ENCODE measurements at places on chromosomes 6 and 20.

DNA sequence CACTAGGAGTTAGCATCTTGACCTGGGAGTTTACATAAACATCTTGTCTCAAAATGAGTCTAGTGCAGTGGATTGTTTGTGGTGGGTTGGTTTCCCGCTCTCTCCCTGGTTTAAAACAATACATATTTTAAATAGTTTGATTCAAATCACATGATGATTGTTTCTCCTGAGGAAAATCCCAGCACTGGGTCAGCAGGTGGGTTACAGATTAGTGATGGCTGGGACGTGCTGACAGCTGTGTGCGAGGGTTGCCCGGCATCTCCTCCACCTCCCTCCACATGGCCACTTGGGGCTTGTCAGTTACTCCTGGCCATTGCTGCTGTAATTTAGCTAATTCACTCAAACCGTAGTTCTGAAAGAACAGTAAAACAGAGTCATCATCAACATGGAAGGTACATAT, 306.4 kb upstream of the CITED2 start:
- no peak for DNase-seq

GRCh38 chr6:112298816-112299281, 44.5 kb upstream of the LAMA4 start:
- DNase-seq, result no peak

DNA sequence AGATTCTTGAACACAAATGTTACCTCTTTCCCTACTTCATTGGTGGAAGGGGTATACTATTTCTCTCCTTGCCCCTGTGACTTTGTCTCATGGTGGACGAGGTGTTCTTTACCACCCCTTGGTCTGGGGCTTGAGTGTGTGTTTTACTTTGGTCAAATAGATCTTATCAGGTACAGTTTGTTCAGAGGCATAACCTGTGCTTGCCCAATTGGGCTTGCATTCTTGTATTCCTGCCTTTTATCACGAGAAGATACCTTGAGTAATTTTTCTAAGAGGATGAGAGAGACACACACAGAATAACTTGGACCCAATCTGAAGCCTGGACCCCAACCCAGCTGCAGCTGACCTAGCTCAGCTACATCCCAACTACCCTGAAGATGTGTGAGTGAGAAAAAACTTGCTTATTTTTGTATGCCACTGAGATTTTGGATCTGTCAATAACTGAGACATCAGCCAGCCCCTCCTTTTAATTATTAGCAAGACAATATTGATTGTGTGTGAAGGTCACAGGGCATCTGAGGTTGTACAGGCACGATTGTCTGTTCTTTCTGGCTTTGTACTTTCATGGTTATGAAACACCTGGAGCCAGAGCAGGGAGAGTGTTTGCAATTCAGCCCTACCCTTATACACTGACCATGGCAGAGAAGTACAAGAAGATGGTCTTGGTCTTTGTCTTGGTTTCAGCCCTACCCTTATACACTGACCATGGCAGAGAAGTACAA, 204.7 kb upstream of the SLC35B3 start:
- no peak for DNase-seq

- peak; percentile 36 for DNase-seq
These were observed 259.1 kb downstream of the HDGFL1 start for GRCh38 chr6:22828179-22829062.

DNA sequence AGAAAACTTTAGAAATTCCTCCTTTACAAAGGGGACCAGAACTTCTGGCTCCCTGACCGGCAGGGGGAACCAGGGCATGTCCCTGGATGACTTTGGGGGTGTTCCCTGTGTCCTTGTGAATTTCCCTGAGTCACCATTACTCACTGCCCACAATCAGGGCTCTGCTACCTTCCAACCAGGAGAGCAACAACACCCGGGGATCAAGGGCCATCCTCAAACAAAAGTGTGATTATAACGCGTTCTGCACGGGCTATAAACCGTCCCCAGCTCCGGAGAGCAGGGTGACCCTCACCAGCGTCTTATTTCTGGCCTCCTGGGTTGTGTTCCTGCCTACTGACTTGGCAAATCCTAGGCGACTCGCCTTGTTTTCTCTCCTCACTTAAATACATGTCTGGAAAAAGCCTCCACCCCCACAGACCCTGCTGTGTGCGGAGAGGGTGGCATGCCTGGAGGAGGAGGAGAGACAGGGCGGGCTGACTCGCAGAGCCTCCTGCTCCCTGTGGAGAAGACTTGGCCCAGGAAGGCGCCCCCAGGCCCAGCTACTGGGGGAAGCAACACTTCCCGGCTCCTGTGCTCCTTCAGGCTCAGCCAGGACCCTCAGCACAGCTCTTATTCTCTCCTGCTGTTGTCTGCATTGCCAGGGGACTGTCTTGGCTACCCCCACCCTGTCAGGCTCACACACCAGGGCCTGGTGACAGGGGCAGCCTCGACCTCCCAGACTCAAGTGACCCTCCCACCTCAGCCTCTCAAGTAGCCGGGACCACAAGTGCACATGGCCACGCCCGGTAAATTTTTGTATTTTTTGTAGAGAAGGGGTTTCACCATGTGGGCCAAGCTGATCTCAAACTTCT, 54.1 kb downstream of the FGD2 start:
- peak; percentile 75 for DNase-seq

DNA sequence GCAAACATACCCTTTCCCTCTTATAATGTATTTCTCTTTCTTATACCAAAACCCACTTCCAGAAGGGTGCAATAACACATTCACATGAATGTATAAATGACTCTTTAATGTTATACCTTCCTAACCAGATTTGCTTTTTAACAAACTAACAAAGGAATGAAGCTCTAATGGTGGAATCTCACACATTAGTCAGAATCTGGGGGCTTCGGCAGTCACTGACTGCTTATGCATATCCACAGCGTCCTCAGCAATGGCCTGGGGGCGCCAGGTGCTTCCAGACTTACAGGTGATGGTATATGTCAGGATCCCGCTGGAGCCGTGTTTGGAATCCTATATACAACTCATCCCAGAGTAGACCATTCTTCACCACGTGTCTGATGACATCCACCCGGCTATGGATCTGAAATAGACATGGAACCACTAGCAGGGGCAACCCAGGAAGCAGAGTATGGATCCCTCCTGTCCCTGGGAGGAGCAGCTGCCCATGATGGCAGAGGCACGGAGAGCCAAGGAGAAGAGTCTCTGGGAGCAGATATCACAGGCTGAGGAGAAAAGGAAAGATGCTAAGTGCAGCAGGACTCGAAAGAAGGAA, 150.8 kb upstream of the RIPOR2 start:
- no peak for DNase-seq

DNA sequence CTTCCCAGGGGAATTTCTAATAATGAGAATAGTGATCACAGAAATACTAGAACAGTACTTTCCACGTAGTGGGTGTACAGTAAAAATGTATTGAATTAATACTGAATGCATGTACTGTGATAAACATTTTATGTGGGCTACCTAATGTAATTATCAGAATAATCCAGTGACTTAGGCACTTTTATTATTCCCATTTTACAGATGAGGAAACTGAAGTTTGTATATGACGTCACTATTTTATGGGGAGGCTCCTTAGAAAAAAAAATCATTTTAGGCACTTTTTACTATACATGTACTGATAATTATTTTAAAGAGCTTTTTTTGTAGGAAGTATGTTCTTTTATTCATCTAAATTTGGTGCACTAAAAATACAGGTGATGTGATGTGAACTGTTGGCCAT, 275.6 kb upstream of the TAB2 start:
- DNase-seq, result no peak

- no peak for DNase-seq
These were observed 6.2 kb downstream of the DUSP22 start for GRCh38 chr6:298233-299103.

DNA sequence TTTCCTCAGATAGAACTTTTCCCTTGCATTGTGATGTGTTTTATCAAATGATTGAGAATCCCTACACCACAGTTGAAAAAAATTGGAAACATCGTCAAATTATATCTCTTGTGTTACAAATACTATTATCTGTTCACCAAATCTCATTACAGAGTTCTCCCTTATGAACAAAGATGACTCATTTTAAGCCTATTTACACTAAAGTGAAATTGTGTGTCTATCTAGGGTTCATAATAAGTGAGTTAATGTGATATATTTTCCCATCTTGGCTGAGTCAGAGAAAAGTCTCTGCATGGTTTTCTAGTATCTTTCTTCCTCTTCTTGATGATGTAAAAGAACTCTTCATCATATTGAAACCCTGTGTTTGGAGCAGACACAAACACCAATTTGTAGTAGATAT, 1263.3 kb upstream of the EYS start:
- DNase-seq, result no peak

GRCh38 chr20:47183367-47183766, 173.1 kb downstream of the ZMYND8 start:
- peak; percentile 63 for DNase-seq

- DNase-seq, result no peak
These were observed 11.9 kb downstream of the CCDC167 start for GRCh38 chr6:37487591-37488380.

GRCh38 chr6:106908386-106908840, 66.1 kb downstream of the CD24 start:
- DNase-seq, result no peak

DNA sequence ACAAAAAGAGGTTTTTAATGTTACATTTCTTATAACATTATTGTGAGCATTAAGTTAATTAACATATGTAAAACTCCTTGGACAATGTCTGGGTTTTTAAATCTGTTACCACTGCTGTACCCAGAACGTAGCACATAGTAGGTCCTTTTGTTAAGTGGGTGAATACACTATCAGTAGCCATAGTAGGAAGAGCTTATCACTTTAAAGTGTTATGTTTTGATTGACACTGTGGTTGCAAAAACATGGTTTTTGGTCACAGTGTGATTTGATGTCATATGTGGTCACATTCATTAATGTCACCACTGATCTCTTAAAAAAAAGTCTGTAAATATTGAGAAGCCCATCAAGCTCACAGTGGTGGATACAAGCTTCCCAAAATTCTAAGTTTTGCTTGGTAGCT, 160.7 kb downstream of the PLCB1 start:
- no peak for DNase-seq

DNA sequence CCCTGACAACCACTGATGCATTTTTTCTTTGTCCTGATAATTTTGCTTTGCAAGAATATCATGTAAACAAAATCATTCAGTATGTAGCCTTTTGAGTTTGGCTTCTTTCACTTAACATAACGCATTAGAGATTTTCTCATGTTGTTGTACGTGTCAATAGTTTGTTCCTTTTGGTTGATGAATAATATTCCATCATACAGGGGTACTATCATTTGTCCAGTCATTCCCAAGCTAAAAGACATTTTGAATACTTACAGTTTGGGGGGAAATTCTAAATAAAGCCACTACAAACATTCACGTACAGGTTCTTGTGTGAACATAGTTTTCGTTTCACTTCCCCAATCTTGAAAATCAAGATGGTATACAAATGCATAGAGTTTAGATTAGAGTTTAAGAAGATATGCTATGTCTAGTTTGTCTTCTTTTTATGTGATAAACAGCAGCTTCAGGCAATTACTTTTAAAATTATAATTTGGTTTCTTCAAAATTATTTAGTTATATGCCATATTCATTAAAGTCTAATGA, 5.2 kb downstream of the HAO1 start:
- no peak for DNase-seq

GRCh38 chr6:4466769-4467480, 309.3 kb upstream of the CDYL start:
- DNase-seq, result no peak

DNA sequence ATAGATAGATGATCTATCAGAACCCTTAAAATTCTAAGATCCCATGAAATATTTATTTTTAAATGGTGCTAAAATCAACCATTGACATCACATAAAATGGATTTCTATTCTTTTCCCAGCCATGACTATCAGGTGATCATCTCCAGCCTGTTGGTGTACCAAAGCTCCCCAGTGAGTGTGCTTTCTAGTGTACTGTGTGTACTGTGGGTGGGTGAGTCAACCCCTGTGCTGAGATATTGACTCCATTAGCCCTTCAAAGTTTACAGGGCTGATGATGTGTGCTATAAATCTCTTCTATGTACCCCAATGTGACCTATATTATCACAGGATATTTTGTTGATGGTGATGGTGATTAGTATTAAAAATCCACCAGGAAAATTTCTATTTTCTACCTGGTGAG, 344.6 kb downstream of the MMUT start:
- no peak for DNase-seq

DNA sequence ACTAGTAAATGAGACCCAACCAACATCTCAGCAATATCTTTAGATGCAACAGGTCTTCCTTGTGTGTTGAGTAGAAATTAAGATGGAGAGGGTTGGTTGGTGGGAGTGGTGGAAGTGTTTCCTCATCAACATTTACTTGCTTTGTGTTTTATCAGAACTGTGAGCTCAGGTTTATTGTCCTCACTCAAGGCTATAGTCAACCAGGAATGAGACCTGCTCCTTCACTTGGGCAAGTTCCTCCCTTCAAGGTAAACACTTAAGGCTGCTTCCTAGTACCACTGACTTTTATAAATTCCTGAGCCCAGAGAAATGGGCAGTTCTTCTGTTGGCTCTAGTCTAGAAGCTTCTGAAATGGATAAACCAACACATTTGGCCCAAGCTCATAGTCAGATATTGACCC, 48.9 kb upstream of the MOCS1 start:
- DNase-seq, result no peak

DNA sequence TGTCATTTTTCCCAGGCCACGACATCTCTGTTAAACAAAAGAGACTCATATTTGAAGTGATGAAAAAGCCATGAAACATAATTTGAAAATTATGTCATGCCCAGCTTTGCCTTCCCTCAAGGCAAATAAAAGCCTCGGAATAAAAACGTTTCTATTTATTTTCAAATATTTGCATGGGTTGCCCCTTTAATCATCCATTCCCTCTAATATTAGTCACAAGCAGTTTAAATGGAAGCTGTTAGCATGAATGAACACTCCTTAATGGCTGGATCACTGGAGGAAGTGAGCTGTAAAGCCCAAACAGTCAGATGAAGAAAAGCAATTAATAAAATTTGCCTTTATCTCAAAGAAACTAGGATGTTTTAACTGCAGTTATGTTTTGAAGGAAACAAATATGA, 69.3 kb upstream of the STMND1 start:
- DNase-seq, result no peak

- no peak for DNase-seq
These were observed 532.1 kb upstream of the CHD6 start for GRCh38 chr20:42150230-42150629.

- no peak for DNase-seq
These were observed 113.0 kb upstream of the TFAP2D start for GRCh38 chr6:50600280-50600679.

- peak; percentile 54 for DNase-seq
These were observed 216.7 kb downstream of the ZDHHC14 start for GRCh38 chr6:157597461-157598312.

DNA sequence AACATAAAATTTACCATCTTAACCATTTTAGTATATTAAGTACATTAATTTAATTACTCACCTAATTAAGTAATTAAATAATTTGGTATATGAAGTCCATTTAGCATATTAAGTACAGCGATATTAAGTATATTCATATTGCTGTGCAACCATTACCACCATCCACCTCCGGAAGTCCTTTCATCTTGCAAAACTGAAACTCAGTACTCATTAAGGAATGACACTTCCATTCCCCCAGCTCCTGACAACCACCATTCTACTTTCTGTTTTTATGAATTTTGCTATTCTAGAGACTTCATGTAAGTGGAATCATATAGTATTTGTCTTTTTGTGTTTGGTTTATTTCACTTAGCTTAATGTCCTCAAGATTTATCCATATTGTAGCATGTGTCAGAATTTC, 61.1 kb upstream of the GTSF1L start:
- DNase-seq, result no peak

GRCh38 chr6:16004934-16005679, 123.8 kb upstream of the MYLIP start:
- DNase-seq, result no peak
